GM04503 (cell line): ENCODE measurements at places on chromosomes 3 and 15.

DNA sequence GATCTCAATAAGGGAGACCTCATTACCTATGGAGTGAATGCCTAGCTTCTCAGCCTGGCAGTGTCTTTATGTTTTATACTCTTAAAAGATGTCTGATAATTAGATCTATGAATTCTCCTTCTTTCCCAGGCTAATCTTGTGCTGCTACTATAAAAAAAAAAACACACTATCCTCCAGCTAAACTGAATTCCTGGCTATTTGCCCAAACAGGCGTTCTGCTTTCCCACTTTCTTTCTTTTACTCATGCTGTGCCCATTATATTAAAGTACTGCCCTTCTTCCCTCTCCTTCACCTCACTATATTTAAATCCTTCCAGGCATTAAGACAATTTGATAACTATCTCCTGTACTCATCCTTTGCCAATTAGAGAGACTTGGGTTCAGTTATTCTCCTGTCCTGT, 1134.9 kb downstream of the ROBO2 start:
- DNase-seq: no peak

GRCh38 chr3:174710612-174711011, 148.5 kb upstream of the NAALADL2 start:
- DNase-seq: no peak

GRCh38 chr15:50124631-50125030, 5.6 kb upstream of the ATP8B4 start:
- no peak for DNase-seq

- DNase-seq: no peak
Measured at GRCh38 chr3:27591312-27592210, 107.4 kb upstream of the SLC4A7 start.

DNA sequence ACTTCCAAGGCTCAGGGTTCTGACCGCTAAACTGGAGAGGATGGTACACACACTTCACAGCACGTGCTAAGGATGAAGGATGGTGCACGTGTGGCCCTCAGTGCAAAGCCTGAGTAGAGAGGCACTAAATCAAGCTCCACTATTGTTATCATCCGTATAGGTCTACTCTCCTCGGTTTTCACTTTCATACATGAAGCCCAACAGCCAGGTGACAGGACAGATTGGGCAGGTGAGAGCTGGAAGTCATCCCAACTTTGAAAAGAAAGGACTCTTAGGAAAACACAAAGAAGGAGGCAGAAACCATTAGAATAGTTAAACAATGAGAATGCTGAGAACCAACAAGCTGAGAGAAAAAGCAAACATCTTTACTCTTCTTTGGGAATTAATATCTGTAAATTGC, 21.1 kb downstream of the MAGI1 start:
- DNase-seq: no peak

DNA sequence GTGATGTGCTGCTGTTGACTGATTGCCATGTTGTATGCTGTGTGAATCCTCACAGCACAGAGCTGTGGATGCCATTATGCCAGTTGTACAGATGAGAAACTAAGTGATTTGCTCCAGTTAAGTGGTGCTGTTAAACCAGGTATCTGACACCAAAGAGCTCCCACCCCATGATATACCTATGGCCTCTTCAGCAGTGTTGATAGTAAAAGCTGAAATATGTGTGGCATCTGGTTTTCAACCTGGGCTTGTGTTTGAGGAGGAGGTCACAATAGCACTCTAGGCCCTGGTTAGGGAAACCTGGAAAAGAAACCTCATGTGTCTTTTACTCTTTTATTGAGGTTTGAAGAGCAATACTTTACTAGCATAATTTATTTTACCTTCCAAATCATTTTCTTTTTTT, 21.4 kb downstream of the RAD54L2 start:
- DNase-seq: no peak

GRCh38 chr3:58021962-58022361, 13.7 kb downstream of the FLNB start:
- no peak for DNase-seq
